ENCODE measurements at places on chromosomes 2 and 18.

DNA sequence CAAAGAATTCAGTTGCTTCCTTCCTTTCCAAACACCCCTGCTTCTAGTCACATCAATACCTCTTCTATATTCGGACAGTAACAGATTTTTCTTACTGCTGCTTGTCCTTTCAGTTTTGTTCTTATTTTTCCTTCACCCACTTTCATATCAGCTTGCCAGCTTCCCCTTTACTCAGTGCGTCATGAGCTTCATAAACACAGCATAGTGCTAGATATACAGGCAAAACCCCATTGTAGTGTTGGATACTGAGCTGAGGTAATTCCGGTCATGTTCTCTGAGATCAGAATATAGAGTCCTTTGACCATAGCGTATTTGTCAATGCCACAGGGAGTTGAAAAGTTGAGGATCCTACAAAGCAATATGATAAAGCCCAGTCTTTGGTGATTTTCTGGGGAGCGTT is 2.4 kb downstream of the FARP2 start:
- no peak for DNase-seq

GRCh38 chr2:184336688-184337087 is 261.6 kb upstream of the ZNF804A start:
- DNase-seq, result peak; percentile 30

DNA sequence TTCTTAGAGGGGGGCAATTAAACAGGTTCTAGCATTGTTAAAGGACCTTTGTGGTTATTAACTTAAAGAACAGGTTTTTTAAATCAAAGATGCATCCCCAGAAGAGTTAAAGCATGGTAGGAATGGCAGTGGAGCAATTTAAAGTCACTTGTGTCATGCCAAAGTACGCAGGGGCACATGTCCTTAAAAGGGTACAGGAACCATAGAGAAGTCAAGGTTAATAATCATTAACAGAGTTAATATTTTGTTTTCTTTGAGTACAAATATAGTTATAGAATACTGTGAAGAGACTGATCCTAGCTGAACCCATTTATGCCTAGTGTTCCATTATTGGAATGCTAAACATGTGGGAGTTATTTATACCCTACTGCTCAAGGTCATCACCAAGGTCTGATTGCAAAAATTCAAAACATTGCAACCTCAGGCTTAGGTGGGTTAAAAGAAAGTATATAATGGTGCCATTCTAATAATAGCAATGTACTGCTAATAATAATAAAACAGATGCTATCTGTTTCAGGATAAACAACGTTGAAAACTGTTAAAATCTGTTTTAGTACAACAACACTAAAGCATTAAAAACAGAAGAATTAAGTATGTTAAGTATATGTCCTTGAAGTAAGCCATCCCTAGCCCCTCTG is 216.0 kb downstream of the MYO3B start:
- DNase-seq, result no peak

- DNase-seq, result no peak
These were observed 343.5 kb upstream of the NT5C1B start for GRCh38 chr2:18932853-18933252.

- DNase-seq, result no peak
These were observed 47.4 kb upstream of the PARD3B start for GRCh38 chr2:204497855-204498254.
